Camera-type eye (tissue), 1 donor: ENCODE measurements at places on chromosomes 7 and 10. TPM values are rescaled to one million over a fixed set of nuclear protein-coding genes. Genes with fewer than 3 reads are reported as not detected.

CHCHD2 gene
- 166 TPM for total RNA-seq

NEUROG3 gene
- not detected for total RNA-seq

PRKCQ gene
- total RNA-seq = 8.7 TPM

FIGNL1 gene
- total RNA-seq = 40.1 TPM

HOXA1 gene
- 0.44 TPM for total RNA-seq

TWIST1 gene
- total RNA-seq = 24.9 TPM

GPR85 gene
- 26.8 TPM for total RNA-seq

STEAP1 gene
- 10.2 TPM for total RNA-seq

ADRB1 gene
- 1.6 TPM for total RNA-seq
